Activated CD4-positive, CD25-positive, alpha-beta regulatory T cell treated with anti-CD3 and anti-CD28 coated beads, Interleukin-2, amount 50 U/mL, for 72 hours (primary cell): ENCODE measurements at places on chromosomes 4 and X.

GRCh38 chr4:125765941-125766340 lies 451.2 kb downstream of the FAT4 start:
- no peak for DNase-seq

GRCh38 chr4:111923786-111924185 lies 221.5 kb upstream of the FAM241A start:
- DNase-seq = no peak

GRCh38 chr4:157776930-157777528 lies 395.8 kb downstream of the GASK1B start:
- DNase-seq = no peak

DNA sequence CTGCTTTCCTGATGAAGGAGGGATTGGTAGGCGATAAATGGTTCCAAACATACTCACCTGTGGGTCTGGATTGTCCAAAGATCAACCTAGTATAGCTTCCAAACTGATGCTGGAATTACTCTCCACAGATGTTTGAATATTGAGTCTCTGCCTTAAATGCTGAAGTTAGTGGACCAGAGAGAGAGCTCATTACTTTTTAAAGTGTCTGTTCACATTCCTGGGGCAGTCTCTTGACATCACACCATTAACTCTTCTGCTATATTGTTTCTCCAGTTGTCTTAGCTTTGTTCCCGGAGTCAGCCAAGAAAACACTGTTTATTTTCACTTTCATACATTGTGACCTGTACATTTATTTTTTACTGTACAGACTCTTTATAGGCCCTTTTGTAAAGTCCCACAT lies 35.4 kb downstream of the ARHGEF38 start:
- no peak for DNase-seq

GRCh38 chrX:22922961-22923360 lies 76.8 kb upstream of the DDX53 start:
- no peak for DNase-seq

- no peak for DNase-seq
Observed at GRCh38 chrX:18639280-18639679, 32.6 kb downstream of the RS1 start.

- no peak for DNase-seq
Observed at GRCh38 chrX:148722966-148723365, 222.5 kb downstream of the AFF2 start.

DNA sequence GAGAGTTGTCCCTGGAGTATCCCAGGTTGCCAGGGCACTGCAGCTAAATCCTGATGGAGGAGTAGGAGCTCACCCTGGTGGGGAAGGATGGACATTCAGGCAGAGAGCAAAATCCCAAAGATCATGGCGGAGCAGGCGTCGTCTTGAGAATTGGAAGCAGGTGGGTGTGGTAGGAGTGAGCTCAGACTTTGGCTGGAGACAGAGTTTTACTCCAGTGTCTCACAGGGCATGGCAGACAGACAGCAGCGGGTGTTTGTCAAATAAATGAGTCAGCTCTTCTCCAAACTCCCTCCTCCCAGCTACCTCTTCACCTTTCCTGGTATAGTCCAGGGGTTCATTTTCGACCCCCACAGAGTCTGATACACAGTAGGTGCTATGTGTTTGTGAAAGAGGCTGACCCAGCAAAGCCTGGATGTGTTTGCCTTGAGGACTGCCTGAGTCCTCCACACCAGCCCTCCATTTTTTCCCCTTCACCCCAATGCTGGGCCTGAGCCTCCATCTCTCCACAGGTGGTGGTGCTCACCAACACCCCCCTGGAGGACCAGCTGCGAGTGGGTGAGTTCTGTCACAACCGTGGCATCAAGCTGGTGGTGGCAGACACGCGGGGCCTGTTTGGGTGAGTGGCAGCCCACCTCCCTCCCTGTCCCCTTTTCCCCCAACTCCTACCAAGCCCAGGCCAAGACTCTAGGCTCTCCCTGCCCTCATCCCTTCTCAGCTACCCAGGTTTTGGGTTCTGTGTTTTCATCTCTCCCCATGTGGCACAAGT lies 6.9 kb downstream of the UBA1 start:
- no peak for DNase-seq

GRCh38 chrX:7133050-7133440 lies 14.5 kb upstream of the STS start:
- no peak for DNase-seq

DNA sequence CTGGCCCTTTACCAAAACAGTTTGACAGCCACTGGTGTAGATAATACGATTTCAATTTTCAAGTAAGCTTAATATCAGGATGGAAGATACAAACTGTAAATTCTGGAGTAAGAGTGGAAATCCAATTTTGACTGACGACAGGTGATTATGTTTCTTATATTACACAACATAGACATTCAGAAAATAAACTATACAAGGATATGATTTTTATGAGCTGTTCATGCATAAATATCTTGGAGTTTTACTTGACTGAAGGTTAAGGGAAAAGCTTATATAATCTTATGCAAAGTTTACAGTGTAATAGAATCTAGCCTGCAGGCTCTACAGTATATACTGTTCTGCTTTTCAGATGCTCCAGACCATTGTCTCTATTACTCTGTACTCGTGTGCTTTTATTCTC lies 1672.3 kb downstream of the ARAP2 start:
- no peak for DNase-seq

- DNase-seq = no peak
Observed at GRCh38 chr4:8192748-8193738, 6.0 kb upstream of the SH3TC1 start.

GRCh38 chrX:155071694-155072280 lies 479 bp downstream of the BRCC3 start:
- no peak for DNase-seq

- DNase-seq = no peak
Observed at GRCh38 chr4:92265021-92265420, 38.7 kb upstream of the GRID2 start.

DNA sequence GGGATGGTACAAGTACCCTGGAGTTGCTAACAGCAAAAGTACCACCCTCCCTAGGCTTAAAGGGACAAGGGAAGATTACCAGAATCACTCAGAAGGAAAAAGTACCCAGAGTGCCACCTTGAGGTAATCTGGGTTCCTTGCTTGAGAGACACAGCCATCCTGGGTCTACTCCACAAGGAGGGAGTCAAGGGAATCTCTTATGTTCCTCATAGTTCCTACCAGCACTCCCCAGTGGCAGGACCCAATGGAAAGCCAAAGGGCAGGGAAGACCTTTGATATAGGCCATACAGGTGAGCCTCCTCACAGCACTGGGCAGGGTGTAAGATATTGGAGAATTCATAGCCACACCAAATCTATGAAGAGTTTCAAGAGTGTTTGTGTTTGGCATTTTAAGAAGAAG lies 5.7 kb downstream of the IL2 start:
- DNase-seq = no peak

GRCh38 chr4:336099-336892 lies 1.3 kb upstream of the ZNF141 start:
- peak; percentile 32 for DNase-seq

DNA sequence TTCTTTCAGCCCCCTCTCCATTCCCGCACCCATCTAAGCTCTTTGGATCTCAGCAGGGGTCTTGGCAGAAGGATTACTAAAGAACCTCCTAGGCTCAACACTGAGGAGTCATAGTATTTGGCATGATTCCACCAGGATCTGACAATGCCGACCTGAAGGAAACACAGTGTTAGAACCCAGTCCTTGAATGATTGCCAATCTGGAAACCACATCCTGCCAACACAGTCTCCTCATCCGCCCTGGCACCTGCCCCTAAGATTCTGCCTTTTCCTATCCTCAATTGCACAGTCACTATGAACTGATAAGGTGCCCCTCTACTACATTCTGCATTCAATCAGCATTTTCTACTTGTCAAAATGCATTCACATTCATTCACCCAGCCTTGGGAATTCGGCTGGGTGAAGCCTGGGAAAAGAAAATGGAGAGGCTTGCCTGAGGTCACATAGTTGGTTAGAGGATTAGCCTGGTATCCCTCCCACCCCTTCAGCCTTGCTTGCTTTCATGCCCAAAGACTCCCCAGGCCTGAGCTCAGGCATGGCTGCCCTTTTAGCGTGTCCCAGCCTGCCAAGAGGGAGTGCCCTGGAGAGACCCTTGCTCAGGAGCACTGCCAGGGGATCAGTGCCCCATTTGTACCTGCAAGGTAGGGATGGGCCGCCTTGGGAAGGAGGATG lies 2.2 kb upstream of the CLDN2 start:
- no peak for DNase-seq

DNA sequence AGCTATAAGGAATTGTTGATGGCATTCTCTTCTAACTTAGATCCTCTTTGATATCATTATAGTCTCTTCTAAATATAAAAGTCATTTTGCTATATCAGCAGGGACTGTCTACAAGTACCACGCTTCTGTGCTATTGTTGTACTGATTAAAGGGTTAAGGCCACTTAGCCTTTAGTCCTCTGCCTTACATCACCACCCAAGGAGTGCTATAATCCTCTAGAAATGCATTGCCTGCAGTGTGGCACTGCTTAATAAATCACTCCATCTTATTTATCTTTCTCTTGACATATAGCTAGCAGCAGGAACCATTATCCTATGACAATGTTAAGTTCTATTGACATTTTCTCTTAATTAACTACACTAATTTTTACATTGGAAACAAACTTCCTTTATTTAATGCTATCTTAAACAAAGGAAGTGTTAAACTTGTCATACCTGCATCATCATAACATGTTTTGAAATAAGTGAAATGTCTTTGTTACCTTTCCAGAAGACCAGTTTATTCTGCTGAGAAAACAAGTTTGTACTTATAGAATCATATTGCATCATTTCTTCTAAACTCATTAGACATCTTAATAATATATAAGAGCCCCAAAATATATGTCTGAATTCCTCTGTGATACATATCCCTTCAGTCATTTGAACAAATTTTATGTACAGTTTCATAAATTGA lies 360.9 kb upstream of the ATOH1 start:
- DNase-seq = no peak

DNA sequence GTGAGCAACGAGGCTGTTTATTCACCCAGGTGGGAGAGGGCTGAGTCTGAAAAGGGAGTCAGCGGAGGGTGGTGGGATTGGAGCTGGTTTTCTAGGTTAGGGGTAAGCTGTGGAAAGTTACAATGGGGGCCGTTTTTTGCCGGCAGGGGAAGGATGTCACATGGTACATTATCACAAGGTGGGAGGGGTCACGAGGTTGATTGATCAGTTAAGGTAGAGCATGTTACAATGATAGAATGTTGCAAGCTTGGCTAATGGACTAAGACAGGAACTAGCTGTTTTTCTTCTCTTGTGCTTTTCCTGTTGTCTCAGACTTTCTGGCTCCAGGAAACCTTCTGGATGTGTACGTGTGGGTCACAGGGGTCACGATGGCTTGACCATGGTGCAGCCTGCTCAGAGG lies 536.3 kb upstream of the HTR2C start:
- no peak for DNase-seq

DNA sequence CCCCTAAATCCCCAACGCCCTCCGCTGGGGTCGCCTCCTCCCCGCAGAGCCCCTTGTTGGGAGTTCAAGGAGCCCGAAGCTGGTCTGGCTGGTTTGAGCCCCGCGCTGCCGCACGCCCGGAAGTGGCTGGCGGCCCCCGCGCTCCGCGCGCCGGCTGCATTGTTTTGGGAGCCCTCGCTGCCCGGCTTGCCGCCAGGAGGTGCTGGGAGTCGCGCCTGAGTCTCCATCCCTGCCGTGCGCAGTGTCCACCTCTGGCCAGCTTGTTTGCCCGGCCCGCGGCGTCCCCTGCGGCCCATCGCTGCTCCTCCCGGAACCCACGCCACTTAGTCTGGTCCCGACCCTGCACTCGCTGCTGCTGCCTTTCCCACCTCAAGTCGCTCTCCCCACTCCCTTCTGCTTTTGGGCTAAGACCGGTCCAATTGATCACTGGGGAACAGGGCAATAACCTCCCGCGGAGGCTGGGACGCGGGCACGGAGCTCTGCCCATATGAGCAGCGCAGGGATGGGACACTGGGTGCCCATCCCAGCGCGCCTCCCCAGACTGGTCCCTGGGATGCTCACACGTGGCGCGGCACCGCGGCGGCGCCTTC lies 2.2 kb upstream of the SFRP2 start:
- DNase-seq = peak; percentile 45
